ENCODE measurements at places on chromosomes 6 and 20.

- peak; percentile 88 for DNase-seq
Measured at GRCh38 chr20:2386516-2387179, 5.9 kb downstream of the TGM6 start.

GRCh38 chr6:125142618-125143017 lies 11.0 kb upstream of the TPD52L1 start:
- peak; percentile 27 for DNase-seq

- peak; percentile 63 for DNase-seq
Measured at GRCh38 chr6:33700391-33701050, 11.0 kb downstream of the UQCC2 start.

- no peak for DNase-seq
Measured at GRCh38 chr6:128365520-128366160, 154.8 kb downstream of the PTPRK start.

DNA sequence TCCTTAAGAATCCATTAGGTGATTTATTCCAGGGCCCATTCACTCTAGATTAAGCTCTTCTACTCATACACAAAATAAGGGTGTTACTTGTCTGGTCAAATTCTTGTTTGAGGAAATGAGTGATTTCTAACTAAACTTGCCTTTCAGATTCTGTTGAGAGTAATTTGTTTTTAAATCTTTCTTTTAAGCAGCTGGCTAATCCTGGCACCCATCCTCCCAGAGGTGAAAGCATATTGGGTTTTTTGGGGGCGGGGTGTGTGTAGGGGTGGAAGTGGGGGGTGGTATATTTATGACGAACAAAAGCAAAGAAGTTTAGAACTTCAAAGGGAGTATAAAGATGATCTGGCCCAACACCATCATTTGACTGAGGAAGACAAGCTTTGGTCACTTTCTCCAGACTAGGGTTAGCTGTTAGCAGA lies 94.7 kb downstream of the RTN4IP1 start:
- no peak for DNase-seq

- DNase-seq: no peak
Measured at GRCh38 chr20:51183451-51183850, 160.5 kb upstream of the KCNG1 start.
